Stimulated activated CD8-positive, alpha-beta memory T cell treated with anti-CD3 and anti-CD28 coated beads, Interleukin-7, amount 100 ng/mL, for 1 hour (primary cell): ENCODE measurements at places on chromosomes 4 and X.

- no peak for DNase-seq
Observed at GRCh38 chr4:548976-549375, 27.1 kb downstream of the TMEM271 start.

DNA sequence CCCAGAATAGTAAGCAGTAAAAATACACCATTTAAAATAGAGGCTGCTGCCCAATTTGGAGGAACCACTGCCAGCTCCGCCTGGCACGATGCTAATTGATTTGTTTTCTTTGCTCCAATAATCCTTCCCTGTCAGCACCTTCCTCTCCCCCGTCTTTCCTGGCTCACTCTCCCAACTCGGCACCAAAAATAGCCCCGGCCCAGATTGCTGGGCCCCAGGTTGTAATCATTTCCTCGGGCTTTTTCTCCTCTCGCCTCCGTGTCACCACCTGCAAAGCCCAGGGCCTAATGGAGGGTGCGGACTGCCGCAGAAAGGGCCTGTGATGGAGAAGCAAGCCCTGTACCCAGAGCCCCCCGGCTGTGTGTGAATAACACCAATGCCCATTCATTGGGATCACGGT, 197.6 kb upstream of the PSAPL1 start:
- no peak for DNase-seq

DNA sequence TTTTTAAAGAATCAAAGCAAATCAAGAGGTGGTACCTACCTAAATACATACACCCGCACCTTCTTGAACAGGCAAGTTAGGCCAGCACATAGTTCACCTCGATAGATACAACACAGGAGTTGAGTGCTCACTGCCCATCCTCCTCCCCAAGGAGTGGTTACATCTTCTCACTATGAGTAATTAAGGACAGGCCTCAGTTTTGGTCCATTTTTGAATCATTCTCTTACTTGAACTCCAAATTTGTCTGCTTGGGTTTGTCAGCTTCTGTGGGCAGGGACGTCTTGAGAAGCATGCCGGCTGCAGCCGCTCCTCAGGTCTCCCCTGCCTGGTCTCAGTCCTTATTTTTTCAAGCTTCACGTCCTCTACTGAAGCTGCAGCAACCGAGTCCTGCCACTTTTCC, 190.6 kb upstream of the RBPJ start:
- no peak for DNase-seq

DNA sequence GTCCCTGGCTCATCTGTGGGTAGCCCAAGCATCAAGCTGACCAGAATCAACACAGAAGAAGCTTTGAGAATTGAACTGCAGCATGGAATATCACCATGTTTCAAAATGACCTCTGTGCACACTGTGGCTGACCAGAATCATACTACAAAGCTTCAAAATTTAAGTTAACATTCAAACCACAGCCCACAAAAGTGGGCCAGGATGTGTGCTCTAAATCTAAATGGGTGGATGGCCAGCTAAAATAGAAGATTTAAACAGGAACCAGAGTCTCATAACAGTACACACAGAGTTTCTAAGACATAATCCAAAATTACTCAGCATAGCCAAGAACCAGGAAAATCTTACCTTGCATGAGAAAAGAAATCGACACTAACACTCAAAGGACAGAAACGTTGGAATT, 46.1 kb downstream of the KLF3 start:
- DNase-seq, result no peak

DNA sequence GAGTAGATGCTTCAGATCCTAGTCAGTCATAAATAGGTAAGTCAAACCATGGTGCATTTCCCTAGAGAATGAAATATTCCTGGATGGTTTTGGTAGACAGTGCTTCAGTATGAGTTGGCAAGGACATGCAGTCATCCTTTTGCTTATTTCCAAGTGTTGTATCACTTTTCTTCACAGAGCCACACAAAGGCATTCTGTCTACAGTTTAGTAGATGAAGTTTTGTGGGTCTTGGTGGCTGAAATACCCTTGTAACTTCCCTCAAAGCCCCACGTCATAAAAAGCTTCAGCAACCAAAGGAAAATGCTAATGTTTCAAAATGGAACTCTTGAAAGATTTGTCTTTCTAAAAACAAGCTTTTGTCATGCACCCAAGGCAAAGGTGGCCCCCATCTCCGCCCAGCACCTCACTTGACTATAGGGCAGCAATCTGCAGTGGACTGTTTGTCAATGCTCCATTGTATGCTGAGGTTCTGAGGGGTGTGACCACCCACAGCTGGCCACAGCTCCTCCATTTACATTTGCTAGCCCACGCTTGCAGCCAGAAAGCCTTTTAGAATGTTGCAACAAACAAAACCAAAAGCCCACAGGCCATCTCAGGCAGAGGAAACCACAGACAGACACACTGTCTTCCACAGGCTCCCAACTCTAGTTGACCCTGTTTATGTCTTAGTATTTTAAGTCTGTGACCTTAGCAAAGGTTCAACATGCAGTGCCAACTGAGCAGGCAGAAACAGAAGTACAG, 87.1 kb upstream of the FAM9C start:
- no peak for DNase-seq

DNA sequence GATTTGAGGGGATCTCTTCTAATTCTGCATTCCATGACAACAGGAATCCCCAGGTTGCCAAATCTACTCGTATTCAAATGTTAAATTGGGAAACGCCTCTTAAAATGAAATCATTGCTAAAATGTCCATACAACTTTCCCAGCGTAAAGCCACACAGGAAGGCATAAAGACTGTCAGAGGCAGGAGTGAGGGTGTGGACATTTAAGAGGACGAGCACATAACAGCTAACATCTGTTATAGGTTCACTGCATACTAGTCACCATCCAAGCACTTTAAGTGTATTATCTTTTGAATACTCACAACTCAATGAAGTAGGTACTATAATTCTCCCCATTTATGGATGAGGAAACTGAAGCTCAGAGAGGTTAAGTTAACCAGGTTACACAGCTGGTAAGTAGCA, 35.6 kb downstream of the ATG4A start:
- DNase-seq, result no peak

DNA sequence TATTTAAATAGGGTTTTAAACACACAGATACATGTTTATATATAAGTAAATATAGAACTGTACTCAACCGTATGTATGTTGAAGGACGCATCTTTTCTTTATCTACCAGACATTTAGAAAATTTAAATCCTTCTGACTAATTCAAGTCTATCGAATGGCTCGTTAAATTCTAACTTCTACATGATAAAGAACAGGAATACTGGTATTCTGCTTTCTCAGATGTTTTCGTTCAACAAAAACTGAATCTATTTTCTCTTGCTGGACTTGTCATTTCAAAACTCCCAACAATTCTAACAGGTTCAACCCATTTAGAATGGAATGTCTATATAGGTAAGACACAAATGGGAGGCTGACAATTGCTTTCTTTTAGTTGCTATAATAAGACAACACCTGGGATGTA, 978.3 kb upstream of the ADGRL3 start:
- no peak for DNase-seq

GRCh38 chrX:115491766-115492165, 69.2 kb upstream of the PLS3 start:
- DNase-seq, result no peak

GRCh38 chr4:29052266-29052665, 1667.9 kb upstream of the PCDH7 start:
- no peak for DNase-seq

DNA sequence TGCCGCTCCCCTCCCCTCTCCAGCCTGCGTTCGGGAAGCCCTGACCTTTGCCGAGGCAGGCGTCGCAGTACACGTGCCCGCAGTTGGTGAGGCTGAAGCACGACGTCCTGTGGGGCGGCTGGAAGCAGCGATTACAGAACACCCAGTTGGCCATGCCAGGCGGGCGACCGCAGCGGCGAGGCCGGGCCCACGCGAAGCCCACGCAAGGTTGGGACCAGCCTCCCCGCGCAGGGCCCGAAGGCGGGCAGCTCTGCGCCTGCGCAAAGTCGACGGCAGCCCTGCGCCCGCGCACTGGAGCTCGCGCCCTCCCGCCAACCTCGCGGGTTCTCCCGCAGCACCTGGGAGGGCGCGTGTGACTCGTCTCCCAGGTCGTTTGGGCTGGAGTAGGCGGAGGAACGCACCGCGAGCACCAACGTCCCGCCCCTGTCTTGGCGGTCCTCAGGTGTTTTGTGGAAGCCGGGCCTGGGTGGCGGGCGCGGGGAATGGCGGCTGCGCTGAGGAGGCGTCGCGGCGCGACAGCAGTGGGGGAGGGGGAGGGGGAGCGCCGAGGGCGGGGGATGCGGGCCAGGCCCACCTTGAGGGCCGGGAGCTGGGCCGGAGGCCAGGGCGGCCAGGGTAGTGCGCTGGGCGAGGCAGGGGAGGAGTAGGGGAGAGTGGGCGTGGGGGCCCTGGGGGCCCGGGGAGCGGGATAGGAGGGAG, at the start of gene RNF212:
TSS of gene RNF212 (minus strand) at position 254 of the 699 bp plus-strand sequence. CDS start at position 154, 100 bp downstream.
- DNase-seq, result no peak

DNA sequence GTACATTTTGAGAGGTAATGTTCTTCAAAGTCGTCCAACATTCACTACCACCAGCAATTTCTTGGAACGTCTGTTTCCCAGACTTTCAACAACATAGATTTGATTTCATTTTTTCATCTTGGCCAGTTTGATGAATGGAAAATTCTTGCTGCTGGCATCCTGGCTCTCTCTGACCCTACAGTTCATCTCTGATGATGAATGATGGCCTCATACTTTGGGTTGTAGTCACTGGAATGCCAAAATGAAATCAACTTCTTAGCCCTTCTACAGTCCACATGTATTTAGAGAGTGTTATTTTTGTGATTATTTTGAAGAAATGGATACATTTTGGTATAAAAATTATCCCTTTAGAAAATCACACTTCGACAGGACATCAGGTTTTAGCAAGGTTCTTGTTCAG, 8.8 kb downstream of the CHST7 start:
- DNase-seq, result no peak

- no peak for DNase-seq
Observed at GRCh38 chr4:15784959-15785634, 7.0 kb downstream of the CD38 start.

DNA sequence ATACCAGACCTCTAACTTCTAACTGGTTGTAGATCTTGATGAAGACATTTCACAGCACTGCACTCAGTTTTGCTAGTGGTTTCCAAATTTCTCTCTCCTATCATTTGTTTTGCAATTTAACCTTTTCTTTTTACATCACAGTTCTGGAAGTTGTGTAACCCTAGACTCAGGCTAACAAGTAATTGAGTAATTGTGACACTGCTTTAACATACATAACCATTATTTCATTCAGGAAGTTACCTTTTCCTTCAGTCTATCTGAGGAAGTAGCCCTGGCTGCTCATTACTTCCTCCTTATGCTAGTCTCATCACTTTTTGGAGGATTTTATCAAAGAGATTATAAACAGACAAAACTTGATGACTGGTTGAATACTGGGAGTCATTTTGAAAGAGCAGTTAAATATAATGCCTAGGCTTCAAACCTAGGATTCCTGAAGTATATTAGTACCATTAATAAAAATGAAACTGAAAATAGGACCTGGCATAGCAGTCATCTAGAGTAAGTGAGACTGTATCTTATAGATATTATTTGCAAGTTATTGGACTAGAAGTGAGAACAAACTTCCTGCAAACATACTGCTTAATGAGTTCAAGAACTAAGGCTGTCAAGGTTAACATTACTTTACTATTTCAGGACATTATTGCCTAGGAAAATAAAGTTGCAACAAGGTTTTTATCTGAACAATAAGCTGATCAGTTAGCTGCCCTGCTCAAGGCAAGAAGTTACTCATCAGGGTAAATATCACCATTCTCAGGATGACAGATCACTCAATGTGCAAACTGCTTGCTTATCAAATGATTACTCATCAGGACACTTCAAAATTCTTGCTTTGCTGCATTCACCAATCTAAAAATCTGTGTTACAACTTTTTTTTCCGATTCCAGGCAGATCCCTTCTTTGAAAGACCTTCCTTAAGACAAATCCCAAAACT, 25.6 kb upstream of the TEX13C start:
- no peak for DNase-seq

DNA sequence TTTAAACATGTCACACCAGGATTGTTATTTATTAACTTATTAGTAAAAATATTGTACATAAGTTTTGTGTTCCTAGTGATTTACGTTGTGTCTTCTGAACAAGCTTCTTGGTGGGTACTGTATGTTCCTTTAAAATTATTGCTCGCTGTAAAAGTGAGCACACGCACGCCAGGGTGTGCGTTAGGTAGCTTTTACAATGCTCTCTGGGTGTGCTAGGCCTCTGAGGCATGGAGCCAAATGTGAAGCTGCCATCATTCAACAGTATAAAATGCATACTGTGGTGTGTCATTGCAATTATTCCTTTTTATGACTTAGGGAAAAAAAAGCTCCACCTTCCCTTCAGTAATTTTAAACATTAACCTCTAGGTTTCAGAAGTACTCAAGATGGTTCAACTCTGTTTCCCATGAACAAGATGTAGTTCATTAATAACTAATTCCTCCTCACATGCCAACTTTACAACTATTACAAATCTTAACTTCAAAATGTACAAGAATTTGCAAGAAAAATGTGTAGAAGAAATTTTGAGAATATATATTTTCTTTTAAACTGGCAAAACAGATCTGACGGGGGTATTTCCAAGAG, 42.4 kb downstream of the ATOH1 start:
- no peak for DNase-seq

GRCh38 chr4:772776-773175, 53.2 kb downstream of the CPLX1 start:
- no peak for DNase-seq
